Spinal cord (tissue), 10 donors: ENCODE measurements at places on chromosomes 3 and 15.

- DNase-seq: no peak
Measured at GRCh38 chr15:33476908-33477307, 166.1 kb downstream of the RYR3 start.

- peak; percentile 40 for DNase-seq
Measured at GRCh38 chr15:85289677-85290365, 90.6 kb upstream of the AKAP13 start.

DNA sequence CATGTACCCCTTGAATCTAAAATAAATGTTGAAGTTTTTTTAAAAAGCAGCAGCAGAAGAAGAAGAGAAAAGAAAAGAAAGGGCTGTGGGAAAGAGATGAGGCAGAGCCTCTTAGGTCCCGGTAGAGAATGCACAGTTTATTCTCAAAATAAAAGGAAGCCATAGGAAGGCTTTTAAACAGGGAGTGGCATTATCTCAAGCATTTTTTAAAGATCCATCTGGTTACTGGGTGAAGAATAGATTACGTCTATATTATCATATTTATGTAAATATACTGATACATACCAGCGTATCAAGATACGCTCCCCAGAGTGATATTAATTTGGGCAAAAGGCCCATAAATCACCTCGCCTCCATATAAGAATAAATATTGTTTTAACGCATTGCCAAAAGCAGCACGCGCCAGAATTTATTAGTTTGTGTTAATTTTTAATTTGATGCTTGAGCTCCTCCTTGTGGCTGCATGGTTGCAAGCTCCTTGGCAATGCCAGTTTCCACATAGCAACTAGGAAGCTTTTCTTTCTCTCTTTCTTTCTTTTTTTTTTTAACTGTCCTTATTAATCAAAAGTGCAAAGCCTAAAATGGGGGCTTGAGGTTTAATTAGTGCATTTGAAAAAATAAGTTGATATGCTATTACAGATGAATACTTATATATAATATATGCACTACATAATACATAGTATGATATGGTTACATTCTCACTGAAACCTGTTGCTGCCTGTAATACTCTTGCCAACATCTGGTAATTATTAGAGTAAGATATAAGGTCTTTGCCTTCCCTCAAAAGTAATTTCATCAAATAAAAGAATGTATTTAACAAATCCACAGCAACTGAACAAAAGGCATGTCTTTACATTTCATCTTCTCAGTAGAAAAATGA lies 242.8 kb upstream of the UBE2E2 start:
- peak; percentile 94 for DNase-seq

- no peak for DNase-seq
Measured at GRCh38 chr15:89745768-89746167, 5.3 kb downstream of the MESP1 start.

DNA sequence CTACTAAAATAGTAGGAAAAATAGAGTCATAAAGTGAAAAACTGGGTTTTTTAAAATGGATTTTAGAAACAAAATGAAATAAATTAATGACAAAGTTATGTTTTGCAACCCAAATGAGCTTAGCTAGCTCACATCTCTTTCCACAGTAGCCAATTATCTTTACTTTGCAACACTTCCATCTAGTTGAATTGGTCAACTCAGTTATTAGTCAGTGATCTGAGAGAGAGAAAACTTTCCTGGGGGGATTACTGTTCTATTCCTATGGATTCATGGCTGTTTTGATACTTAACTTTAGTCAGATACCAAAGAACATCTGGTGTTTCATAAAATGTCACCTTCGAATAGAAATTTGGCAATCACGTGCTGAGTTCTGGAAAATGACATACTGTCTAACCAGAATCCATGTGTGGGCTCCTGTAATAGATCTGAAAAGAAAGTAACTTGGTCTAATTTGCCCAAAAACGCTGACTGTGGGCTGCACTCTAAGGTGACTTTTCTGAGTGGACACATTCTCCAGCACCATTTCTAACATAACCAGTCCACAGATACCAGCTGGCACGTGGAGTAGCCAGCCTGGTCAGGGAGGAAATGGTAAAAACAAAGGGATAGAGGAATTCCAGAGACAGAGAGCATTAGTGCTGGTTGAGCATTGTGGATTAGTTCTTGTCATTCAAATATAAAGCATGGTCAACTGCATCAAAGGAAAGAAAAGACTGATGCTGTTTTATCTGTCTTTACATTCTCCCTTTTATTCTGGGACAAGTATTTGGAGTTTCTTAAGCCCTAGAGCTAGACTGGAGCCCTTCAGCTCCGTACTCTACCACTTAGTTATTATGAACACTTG lies 45.2 kb upstream of the CCDC80 start:
- no peak for DNase-seq

DNA sequence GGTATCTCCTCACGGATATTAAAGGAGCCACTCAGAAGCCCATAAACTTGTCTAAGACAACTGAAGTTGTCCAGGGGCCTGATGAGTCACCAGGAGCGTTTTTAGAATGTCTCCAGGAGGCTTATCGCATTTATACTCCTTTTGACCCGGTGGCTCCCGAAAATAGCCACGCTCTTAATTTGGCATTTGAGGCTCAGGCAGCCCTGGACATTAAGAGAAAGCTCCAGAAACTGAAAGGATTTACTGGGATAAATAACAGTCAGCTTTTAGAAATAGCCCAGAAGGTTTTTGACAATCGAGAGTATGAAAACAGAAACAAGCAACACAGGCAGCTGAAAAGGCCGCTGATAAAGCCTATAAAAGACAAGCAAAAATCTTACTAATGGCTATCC lies 4.1 kb downstream of the DET1 start:
- DNase-seq: no peak

DNA sequence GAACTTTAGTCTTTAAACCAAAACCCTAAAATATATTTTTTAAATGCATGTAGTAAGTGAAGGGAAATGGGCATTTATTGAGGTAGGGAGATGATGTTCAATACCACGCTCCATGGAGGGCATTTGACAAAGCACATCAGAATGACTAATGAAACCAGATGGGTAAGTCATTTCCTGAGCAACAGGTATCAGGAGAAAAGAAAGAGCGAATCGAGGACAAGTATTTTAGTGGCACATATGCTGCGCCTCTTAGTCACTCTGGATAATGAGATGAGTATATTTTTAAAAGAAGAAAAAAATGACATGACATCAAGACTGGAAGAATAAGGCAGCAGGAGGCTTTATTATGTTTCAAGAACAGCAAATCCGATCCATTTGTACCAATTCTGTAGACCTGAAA lies 129.0 kb upstream of the ARHGEF3 start:
- no peak for DNase-seq

DNA sequence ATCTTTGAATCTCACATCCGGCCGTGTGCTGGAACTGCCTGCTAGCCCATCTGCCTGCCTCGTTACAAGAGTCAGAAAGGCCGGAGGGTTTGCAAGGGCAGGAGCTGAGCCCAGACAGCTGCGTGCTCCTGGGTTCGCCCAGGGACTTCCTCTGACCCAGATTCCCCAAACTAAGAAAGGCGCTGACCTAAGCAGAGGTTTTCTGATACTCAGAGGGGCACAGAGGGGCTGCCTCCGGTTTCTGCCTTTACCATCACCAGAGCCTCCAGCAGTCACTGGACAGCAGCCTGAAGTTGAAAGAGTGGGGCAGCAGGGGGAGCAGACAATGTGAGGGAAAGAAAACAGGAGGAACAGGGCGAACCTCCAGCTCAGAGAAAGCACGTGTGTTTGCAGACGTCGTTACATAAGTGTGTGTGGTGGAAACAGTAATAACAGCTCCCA lies 33.4 kb upstream of the RAD18 start:
- DNase-seq: peak; percentile 72

- no peak for DNase-seq
Measured at GRCh38 chr15:58697220-58697619, 52.3 kb downstream of the ADAM10 start.

- no peak for DNase-seq
Measured at GRCh38 chr3:190616637-190617036, 102.8 kb downstream of the IL1RAP start.

DNA sequence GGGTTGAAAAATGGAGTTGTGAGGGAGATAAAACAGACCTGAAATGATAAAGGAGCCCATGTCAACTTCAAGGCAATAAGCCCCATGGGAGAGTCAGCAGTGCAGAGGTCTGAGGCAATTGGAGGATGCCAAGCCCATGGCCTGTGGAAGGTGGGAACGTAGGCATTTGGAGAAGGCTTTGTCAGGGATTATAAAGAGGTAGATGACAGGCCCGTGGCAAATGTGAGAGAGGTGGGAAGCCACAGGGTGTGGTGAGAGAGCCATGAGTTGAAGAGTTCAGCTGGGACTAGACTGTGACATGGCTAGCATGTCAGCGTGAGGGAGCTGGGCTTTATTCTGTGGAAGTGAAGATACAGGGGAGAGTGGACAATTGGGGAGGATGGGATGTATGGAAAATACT lies 35.4 kb downstream of the MFSD1 start:
- no peak for DNase-seq

DNA sequence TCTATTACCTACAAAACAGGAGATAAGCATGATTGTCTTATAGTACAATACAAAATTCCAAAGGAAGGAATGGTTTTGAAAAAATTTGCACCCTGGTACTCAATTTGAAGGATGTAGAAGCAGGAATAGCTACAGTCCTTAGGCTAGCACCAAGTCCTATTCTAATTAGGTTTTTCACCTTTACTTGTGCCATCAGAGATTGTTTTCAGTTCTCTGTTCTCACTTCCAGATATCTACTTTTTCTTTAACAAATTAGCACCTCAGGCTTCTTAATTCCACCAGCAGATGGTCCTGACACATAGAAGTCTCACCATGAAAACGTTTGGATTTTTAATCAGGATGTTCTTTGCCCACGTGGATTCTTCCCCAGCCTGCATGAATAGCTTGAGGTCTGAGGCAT lies 43.8 kb downstream of the IL5RA start:
- DNase-seq: no peak

GRCh38 chr3:46477145-46477544 lies 12.4 kb upstream of the LTF start:
- no peak for DNase-seq

DNA sequence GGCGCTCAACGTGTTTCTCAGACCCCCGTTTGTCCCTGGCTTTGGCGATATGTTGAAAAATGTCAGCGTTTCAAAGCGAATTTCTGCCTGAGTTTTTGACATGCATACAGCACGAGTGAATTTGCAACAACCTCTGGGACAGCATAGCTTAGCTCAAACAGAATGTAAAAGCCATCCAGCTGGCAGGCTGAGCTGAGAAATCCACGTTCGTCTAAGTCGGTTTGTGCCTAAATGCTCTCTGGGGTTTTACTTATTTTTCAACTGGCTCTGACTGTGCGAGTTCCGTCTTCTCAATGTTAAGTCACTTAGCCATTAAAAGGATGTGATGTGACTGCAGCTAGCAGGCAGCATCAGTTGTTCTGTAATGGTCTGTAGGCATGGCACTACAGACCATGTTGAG lies 243.5 kb upstream of the SLCO3A1 start:
- peak; percentile 90 for DNase-seq

- no peak for DNase-seq
Measured at GRCh38 chr15:68311859-68312557, 34.5 kb downstream of the FEM1B start.

- no peak for DNase-seq
Measured at GRCh38 chr3:61134532-61134931, 116.7 kb downstream of the FHIT start.

DNA sequence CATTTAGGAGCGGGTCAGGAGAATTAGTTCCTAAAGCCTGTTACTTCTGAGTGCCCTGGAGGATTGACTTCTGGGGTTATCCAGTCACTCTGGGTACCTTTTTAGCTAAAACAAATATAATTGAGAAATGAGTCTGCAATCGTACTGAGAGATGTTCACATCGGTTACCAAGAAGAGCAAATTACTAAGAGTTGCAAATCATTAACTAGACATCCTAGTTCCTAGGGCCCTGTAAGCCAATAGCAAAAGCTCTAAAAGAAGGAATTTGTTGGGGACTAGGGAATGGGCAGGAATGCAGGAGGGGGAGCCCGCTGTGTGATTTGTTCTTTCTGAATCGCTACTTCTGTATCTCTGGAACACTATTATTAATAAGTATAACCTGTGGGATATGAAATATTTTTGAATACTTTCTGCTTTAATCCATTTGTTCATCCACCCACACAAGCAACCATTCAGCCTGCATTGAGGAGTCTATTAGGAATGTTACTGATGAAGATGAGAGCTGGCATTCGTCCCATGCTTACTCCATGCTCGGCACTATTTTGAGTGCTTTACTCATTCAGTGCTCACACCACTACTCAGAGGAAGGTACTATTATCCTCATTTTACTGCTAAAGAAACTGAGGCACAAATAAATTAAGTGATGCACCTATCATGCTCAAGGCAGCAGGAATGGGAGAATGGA lies 31.5 kb upstream of the KY start:
- no peak for DNase-seq

GRCh38 chr15:67017311-67017710 lies 48.1 kb upstream of the SMAD3 start:
- no peak for DNase-seq

- no peak for DNase-seq
Measured at GRCh38 chr3:126897943-126898342, 85.0 kb upstream of the PLXNA1 start.

GRCh38 chr15:66496951-66497501 lies 536 bp downstream of the SNAPC5 start:
- no peak for DNase-seq

DNA sequence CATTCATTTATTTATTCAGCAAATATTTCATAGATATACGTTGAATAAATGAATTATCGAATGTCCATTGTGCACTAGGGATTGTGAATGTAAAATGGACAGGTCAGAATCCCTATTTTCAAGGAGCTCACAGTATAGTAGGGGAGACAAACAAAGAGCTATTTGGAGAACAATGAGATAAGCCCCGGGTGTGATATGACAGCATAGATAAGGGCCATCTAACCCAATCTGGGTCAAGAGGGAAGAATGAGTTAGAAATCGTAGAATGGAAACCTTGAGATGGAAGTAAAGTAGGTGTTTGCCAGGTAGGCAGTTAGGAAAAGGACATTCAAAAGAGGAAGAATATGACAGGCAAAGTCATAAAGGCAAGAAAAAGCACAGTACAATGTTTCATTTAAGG lies 132.2 kb upstream of the GOLGA6L4 start:
- no peak for DNase-seq

DNA sequence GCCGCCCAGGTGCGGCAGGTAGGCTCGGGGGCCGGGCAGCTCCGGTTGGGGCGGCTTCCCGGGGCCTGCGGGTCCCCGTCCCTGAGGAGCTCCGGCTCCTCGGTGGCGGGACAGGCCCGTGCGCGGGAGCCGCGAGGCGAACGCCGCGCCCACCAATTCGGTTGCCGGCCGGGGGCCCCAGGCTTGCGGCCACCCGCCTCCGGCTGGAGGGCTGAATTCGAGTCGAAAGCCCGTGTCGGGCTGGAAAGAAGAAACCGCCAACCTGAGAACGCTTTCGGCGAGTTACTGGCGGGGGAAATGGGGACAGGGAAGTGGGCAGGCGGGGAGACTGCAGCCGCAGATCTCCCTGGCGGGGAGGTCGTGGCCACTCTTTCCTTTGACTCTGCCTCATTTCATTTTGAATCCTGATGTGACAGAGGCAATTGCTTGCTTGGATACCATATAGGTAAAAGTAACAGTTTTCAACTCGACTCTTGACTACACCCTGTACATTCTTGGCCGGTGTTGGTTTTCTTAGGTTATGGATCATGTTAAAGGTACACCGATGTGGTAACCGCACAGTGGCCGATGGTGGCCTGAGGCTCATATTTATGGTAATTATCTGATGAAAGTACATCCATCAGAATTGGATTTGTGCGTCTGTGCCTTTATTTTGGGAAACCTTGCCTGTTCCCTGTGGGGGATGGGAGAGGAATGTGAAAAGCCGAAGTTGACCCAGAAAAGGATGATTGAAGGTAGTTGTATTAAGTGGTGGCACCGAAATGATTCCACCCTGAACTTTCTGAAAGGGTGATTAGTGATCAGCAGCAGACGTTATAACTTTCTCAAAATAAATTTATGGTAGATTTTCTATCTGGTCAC lies 1.7 kb downstream of the B3GNT5 start:
- no peak for DNase-seq

GRCh38 chr3:69092030-69092516 lies 7.3 kb downstream of the ARL6IP5 start:
- DNase-seq: peak; percentile 42
